ENCODE measurements at places on chromosomes 11 and 22.
A peak's percentile ranks its signal among the peaks of the same experiment; 100 is the strongest.

DNA sequence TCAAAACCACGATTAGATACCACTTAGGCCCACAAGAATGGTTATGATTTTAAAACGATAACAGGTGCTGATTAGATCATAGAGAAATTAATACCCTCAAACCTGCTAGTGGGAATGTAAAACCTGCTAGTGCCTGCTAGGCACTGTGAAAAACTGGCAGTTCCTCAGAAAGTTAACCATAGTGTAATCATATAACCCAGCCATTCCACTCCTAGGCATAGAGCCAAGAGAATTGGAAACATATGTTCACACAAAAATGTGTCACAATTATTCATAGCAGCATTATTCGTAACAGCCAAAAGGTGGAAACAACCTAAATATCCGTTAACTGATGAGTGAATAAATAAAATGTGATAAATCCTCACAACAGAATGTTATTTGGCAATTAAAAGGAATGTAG is 122.2 kb upstream of the SYN3 start:
- no peak for DNase-seq

DNA sequence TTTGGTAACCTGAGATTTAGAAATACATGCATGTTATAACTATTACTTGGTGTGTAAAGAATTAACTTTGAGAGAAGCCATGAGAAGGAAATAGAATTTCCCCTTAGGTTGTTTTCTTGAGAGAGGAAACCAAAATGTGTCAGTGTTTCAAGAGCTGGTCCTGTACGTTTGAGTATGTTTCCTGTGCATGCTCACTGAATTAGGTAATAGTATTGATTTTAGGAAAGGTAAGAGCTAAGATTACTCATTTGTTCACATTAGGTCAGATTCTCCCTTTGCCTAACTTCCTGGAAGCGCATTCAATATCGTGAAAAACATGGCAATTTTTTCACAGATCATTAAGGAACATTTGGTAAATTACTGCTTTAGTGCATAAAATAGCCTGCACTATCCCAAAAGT is 49.3 kb upstream of the RDX start:
- no peak for DNase-seq

DNA sequence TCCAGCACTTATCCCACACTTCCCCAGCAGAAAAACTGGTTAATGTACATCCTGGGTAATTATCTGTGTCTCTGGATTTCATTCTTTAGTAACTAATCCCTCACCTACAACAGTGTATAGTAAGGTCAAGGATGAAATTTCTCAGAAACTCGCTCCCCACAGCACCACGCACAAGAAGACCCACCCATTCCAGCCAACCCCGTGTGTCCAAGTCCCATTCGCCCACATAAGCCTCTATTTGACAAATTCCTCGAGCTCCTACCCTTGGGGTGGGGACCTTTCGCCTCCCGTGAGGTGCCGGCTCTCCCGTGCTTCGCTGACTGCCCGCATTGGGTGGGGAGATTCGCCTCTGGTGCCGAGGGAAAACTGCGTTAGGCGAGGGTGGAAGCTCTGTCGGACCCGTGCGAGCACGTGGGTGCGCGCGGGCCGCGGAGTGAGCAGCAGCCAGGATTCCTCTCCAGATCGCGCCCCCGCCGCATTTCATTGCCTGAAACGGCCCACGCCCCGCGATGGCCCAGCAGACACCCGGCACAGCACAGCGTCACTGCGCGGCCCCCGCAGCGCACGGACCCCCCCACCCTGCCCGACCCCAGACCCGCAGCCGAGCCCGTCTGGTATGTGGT is 866 bp downstream of the EXPH5 start:
- DNase-seq, result peak; percentile 62

GRCh38 chr11:19018901-19019300 is 41.6 kb downstream of the MRGPRX2 start:
- DNase-seq, result no peak

GRCh38 chr11:28274216-28274615 is 166.0 kb downstream of the METTL15 start:
- DNase-seq, result no peak

DNA sequence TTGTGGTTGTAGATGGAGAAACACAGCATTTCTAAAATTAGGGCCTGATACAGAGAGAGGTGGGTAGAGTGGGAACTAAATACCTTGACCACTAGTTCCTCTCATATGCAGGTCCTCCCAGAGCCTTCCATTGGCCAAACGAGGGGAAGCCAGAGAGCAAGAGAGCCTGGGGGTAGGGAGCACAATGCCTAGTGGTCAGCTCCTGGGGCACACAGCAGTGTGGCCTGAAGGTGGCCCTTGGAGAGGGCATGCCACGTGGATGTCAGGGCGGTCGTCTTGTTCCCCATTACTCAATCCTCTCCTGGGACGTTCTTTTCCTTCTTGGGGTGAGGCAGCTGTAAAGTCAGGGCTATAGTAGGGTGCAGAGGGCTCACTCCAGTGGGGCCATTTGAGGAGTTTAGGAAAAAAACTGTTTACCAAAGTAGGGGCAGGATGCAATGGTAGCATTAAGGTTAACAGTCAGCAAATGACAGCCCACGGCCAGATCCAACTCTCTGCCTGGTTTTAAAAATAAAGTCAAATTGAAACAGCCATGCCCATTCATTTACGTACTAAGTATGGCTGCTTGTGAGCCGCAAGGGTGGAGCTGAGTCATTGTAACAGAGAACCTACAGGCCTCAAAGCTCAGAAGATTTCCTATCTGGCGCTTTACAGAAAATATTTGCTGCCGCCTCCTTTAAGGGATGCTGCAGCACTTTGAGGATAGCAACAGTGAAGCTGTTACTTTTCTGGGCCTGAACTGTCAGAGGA is 7.6 kb downstream of the MYO18B start:
- DNase-seq, result peak; percentile 22

- DNase-seq, result no peak
These were observed 205.5 kb downstream of the CCT8L2 start for GRCh38 chr22:16387088-16387487.

- no peak for DNase-seq
These were observed 46.1 kb downstream of the CDKN1C start for GRCh38 chr11:2839395-2839943.

DNA sequence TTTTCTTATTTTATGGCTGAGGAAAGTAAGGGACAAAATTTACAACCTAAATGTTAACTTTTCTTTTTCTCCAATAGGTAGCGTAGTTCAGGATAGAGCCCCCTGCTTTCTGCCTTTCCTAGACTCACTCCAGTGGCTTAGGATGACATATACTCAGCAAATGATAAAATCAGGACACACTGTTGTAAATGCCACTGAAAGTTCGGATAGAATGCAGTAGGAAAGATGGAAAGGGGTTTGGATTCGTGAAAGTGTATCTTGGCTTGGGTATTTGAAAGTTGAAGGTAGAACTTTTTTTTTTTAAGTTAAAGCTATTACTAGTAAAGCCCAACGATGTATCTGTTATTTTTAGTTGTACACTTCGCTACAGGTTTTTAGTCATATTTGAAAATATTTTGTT is 2.2 kb downstream of the DYNC2H1 start:
- DNase-seq, result no peak

GRCh38 chr11:15367695-15368094 is 253.0 kb downstream of the INSC start:
- no peak for DNase-seq

DNA sequence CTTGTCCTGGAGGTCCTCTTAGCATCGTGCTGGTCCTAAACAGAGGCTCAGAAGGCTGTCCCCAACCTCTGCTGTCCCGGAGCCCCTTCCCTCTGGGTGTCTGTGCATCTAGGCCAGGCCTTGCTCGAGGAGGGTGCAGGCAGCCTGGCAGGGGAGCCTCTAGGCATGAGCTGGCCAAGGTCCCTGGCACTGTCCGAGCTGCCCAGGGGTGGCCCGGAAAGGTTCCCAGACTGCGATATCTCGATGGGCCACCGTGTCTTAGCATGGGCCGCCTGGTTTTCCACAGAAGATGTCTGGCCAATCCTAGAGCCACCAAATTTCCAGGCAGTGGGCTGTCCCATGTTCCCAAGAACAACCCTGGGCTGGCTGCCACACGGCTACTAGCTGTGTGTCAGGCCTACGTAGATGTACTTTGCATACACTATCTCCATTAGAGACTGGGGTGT is 24.6 kb upstream of the SMIM38 start:
- no peak for DNase-seq

DNA sequence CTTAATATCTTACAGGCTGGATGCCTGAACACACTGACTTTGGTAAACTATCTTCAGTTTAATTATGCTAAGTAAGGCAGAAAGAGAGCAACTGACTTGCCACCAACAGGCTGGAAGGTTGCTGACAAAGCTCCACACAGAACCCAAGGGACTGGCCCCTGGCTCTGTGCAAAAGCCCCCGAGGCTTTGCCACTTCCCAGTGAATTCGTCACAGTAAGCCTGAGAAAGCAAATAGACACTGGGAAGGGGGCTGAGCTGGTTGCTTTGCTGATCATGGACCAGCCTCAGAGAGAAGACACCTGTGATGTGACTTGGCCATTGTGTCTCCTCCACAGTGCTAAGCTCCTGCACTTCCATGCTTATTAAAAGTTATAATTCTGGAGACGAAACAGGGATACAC is 91.7 kb downstream of the BLID start:
- DNase-seq, result no peak

GRCh38 chr11:134939031-134939430 is 527.0 kb upstream of the B3GAT1 start:
- DNase-seq, result no peak

DNA sequence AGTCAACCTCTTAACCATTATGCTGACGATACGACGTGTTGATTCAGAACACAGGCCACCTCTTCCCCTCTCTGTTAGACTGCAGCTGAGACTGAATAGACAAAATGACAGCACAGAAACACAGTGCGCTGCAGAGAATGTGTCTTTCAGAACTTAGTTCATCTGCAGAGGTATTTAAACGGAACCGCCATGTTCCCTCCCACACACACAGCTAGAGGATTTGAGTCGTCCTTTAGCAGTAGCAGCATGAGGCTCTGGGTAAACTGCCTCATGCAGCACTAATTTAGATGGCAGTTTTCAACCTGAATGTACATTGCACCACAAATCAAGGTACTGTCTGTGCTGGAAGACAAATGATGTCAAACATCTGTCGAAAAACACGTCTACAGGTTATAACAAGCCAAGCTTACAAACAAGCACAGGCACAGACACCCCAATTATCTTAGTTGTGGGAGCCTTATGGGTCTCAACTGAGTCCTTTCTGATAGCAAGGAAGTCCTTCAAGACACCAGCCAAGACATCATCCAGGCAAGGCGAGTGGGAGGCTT is 76.6 kb upstream of the LRRC4C start:
- no peak for DNase-seq

DNA sequence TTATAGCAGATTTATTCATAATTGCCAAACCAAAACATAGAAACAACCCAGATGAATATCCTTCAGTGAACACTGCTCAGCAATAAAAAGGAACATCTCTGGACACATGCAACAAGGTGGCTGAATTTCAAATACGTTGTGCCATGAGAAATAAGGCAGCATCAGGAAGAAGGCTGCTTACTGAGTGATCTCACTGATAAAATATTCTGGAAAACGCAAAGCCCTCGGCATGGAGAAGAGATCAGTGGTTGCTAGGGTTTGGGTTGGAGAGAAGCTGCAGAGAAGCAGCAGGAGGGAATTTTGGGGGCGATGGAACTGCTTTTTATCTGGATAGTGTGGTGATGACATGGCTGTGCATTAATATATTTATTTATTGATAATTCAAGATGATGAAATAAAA is 11.0 kb upstream of the SHANK2 start:
- DNase-seq, result no peak

- DNase-seq, result no peak
These were observed 124.0 kb downstream of the FEZ1 start for GRCh38 chr11:125372088-125372487.

DNA sequence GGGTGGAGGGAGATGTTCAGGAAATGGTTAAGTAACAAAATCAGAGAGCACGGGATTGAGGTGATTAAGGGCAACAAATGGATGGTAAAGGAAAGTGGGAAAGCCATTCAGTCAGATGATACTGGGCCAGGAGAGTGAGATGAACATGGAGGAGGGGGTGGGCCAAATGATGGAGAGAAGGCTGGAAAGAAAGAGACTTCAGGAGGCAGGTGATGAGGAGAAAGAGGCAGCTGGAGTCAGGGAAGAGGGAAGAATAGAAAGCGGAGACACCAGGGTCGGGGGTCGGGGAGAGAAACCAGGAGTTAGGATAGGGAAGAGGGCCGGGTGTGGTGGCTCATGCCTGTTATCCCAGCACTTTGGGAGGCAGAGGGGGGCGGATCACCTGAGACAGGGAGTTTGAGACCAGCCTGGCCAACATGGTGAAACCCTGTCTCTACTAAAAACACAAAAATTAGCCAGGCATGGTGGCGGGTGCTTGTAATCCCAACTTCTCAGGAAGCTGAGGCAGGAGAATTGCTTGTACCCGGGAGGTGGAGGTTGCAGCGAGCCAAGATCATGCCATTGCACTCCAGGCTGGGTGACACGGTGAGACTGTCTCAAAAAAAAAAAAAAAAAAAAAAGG is 4.7 kb upstream of the KDM2A start:
- DNase-seq, result no peak

DNA sequence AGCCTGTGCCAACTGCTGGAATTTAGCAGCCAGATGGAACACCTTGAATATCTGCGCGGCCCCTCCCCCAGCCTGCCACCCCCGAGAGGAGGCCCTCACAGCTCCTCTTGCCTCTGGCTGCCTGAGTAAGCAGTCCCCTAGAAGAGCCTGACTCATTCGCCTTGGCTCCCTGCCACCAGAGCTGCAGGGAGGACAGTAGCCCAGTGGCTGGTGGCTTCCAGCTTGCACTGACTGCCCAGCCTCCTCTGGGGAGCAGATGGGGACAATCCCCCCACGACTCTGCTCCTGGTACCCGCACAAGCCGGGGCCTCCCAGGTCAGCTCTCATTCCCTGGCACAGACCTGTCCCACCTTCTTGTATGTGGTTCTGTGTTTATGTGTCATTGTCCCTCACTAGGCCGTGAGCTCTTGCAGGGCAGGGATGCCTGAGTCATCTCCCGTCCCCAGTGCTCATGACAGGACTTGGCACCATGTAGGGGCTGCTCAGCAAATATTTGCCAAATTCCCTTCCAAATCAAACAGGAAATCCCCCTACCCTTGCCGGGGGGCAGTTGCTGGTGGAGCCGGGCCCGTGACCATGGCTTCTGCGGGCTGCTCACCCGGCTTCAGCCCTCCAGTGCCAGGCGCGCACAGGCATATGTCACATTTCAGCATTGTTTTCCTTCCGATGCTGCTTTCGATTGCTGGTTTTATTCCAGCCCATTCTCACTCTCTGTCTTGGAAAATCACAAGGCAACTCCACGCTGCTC is 43.6 kb downstream of the CACNG2 start:
- peak; percentile 30 for DNase-seq

Measured in activated naive CD8-positive, alpha-beta T cell treated with anti-CD3 and anti-CD28 coated beads for 36 hours (primary cell).